ENCODE measurements at places on chromosomes 5 and 9.

DNA sequence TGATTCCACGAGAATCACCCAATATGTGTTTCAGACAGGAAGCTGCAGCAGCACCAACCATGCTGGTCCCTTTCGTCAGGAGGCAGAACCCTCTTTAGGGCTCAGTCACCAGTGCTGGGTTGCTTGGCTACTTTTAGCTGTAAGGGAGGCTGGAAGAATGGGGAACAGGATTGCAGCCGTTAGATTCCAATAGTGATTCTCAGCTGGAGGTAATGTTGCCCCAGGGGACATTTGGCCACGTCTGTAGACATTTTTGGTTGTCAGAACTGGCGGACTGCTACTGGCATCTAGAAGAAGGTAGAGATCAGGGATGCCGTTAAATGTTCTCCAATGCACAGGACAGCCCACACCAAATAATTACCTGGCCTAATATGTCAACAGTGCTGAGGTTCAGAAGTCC, 81.8 kb downstream of the ANKRD33B start:
- DNase-seq = no peak

DNA sequence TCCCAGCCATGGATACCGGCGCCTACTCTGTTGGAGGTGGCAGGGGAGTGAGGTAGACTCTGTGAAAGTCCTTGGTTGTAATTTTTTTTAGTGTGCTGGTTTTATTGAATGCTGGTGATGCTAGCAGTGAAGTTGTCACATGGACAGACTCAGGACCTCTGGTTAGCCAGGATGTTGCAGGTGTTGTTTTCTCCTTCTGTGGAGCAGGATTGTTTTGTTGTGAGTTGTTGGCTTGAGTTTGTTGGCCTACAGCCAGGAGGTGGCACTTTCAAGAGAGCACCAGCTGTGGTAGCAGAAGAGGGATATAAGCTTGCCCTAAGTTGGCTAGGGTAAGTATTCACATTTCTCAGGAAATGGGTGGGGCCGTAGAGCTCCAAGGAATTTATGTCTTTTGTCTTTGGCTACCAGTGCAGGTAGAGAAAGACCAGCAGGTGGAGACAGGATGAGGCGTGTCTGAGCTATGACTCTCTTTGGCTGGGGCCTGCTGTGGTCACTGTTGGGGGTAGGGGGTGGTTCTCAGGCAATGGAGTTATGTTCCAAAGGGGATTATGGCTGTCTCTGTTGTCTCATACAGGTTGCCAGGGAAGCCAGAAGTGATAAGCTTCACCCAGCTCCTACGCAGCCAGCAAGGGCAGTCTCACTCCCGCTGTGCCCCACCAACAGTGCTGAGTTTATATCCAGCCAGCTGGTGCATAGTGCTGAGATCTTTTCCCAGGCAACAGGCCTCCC, 248.7 kb downstream of the TAF11L14 start:
- no peak for DNase-seq

GRCh38 chr9:112894041-112894440, 3.4 kb upstream of the SLC46A2 start:
- DNase-seq = no peak

DNA sequence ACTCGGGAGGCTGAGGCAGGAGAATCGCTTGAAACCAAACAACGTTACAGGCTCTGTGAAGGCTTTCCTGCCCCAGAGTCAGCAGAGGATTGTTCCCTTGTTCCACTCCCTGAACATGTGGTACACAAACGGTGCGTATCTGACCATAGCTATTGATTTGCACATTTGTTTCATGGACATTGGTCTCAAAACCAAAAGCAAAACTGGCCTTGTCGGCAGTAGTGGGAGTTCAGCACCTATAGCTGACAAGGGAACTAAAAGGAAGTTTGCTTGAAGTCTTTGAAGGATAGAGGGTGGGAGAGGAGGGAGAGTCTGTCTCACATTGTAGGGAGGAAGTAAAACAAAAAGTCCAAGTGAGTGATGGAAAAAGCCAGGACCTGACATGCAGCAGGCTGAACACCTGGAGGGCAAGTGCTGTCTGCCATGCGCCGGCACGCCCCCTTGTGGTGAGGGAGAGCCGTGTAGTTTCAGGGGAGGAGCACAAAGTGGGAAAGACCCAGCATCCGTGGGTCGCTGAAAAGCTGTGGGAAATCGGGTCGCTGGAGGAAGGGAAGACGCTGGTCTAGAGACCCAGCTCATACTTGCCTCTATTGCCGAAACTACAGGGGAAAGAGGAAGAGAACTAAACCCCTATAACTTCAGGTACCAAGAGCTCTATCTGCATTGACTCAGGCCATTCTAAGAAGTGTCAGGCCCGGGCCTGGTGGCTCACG, 58.0 kb downstream of the RAD23B start:
- peak; percentile 79 for DNase-seq

GRCh38 chr9:133375116-133375723, 640 bp downstream of the SURF4 start:
- DNase-seq = no peak

DNA sequence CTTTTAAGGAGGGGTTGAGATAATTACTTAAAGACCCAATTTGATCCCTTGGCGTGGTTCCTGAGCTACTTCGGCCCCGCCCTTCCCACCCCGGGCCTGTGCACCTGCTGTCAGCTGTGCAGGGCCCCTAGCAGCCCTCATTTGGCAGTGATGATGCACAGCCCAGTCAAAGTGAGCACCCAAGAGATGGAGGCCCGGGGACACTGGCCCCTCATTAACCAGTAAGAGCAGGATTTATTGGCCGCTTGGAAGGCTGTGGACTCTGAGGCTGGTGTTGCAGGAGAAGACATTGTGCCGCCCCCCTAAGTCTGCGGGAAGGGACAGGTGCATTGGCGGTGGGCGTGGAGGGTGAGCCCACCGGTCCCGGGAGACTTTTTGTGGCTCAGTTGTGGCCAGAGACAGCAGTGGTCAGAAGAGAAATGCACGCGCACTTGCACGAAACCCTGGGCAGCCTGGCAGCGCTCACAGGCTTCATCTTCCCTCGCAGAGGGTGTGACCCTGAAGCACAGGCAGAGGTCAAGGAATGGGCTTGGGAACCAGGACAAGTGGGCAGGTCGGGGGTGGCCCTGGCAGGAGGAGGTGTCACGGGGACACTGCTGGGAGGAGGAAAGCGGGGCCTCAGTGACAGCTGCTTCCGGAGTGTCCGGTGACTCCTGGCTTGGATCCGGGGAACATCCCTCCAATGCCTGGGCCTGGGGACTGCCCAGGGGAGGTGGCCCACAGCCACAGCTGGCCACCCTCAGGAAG, 74.0 kb upstream of the RXRA start:
- DNase-seq = no peak

DNA sequence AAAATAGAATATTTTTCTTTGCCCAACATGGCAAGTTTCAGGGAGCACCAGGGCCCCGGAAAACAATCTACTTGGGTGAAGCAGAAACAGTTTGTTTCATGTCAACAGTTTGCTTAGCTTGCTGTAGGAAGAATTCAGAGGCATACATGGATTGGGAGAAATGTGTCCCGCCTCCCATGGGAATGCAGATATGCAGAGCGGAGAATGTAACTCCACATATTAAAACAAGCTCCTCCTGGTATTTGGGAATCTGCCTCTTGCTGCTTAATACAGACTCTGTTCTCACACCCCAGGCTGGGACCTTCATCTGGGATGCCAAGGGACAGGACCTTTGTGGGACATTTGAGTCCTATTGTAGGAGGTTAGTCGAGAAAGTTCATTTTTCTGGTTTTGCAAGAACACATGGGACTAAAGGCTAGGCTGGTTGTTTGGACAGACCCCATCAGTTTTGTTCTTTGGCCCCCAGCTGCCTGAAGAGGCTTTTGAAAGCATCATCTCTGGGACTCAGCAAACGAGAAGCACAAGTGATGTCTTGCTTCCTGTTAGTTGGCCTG, 220.5 kb upstream of the ADRA1B start:
- no peak for DNase-seq

GRCh38 chr5:54704825-54705224, 187.3 kb downstream of the SNX18 start:
- DNase-seq = no peak

- DNase-seq = no peak
These were observed 593.3 kb upstream of the ARRDC3 start for GRCh38 chr5:91976451-91976850.
